ENCODE measurements at places on chromosomes 11 and 22.

DNA sequence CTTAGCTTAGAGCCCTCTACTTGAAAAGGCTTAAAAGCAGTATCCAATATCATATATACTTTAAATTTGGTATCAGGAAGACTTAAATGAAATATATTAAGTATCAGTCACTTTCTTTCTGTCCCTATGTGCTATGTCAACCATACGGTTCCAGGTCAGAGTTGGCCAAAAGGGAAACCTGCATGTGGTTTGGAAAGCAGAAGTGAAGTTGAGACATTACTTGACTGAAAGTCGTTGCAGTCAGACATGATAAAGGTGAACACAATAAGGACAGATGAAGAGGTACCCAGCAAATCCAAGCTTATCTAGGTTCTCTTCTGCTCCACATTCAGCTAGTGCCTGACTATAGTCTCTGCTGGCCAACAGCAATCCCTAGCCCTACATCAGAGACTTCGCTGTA is 336.8 kb downstream of the KCNA4 start:
- no peak for DNase-seq

DNA sequence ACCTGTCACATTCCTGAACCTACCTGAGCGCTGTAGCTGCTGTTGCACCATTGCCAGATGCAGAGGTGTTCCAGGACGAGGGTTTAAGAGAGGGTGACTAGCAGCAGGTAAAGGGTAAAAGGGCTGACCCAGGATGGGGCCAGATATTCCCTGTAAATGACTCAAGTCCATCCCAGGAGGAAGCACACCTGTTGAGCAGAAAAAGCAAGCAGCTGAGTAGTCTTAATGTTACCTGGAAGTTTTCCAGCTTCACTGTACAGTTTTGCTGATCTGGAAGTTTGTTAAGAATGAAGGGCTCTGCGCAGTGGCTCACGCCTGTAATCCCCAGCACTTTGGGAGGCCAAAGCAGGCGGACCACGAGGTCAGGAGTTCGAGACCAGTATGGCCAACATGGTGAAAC is 41.3 kb downstream of the DRG1 start:
- DNase-seq: no peak

- no peak for DNase-seq
Measured at GRCh38 chr11:19430346-19430745, 189.6 kb upstream of the E2F8 start.

GRCh38 chr22:21054714-21055563 is 9.2 kb downstream of the LRRC74B start:
- DNase-seq: no peak

- no peak for DNase-seq
Measured at GRCh38 chr11:34348919-34349318, 8.9 kb downstream of the ABTB2 start.

GRCh38 chr11:73149105-73149504 is 7.0 kb upstream of the FCHSD2 start:
- no peak for DNase-seq

DNA sequence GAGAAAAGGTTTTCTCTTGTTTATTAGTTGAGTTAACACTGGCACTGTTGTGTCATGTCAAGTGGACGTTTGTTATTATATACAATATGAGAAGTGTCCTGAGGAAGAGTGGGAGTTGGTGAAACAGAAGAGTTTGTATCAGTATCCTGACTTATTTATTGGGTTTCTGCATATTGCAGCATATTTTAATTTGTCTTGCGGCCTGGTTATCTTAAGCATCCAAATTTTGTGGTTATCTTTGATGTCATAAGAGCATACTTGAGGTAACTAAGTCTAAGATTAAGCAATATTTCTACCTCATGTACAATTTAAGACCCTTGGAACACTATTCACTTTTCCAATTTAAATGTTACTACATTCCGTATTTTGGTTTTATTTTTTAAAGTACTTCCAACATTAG is 103.5 kb downstream of the DDX10 start:
- no peak for DNase-seq

GRCh38 chr22:36324414-36324813 is 63.4 kb downstream of the MYH9 start:
- DNase-seq: no peak

GRCh38 chr11:121191818-121192217 is 90.8 kb downstream of the TECTA start:
- no peak for DNase-seq

GRCh38 chr11:36508743-36509142 is 1.3 kb downstream of the TRAF6 start:
- DNase-seq: no peak

Data from activated T-helper 9 cell treated with anti-CD3 and anti-CD28 coated beads, Interleukin-2, amount 50 U/mL, for 16 hours (primary cell).